Endothelial cell (in vitro differentiated cells): ENCODE measurements at places on chromosomes 5 and 9. TPM values are rescaled to one million over a fixed set of nuclear protein-coding genes. Genes with fewer than 3 reads are reported as not detected.
A peak's percentile ranks its signal among the peaks of the same experiment; 100 is the strongest.

ZBTB34 gene
- 22.9 TPM for total RNA-seq

SVEP1 gene
- total RNA-seq = 0.08 TPM

SLC6A19 gene
- total RNA-seq = not detected

PCDHAC2 gene
- 5.2 TPM for total RNA-seq

ZNF483 gene
- 24.0 TPM for total RNA-seq

RASGRF2 gene
- total RNA-seq = 2.5 TPM

SARDH gene
- 5.0 TPM for total RNA-seq

CCDC192 gene
- total RNA-seq = 0.26 TPM

ARSI gene
- total RNA-seq = 3.8 TPM

TRAF2 gene
- total RNA-seq = 21.7 TPM

ADRB2 gene
- total RNA-seq = 0.36 TPM

PCDHA7 gene
- 2.9 TPM for total RNA-seq

ZMAT2 gene
- 51.0 TPM for total RNA-seq

GRCh38 chr9:69932901-69933300 is 110.7 kb upstream of the MAMDC2 start:
- no peak for DNase-seq
- H3K27ac ChIP-seq = no peak overlapping the region
- peaks cover 5% of the 10 kb centered on the region for H3K36me3 ChIP-seq
- no peak overlapping the region for H3K4me3 ChIP-seq
- peaks cover 4% of the 10 kb centered on the region for H3K27me3 ChIP-seq

DNA sequence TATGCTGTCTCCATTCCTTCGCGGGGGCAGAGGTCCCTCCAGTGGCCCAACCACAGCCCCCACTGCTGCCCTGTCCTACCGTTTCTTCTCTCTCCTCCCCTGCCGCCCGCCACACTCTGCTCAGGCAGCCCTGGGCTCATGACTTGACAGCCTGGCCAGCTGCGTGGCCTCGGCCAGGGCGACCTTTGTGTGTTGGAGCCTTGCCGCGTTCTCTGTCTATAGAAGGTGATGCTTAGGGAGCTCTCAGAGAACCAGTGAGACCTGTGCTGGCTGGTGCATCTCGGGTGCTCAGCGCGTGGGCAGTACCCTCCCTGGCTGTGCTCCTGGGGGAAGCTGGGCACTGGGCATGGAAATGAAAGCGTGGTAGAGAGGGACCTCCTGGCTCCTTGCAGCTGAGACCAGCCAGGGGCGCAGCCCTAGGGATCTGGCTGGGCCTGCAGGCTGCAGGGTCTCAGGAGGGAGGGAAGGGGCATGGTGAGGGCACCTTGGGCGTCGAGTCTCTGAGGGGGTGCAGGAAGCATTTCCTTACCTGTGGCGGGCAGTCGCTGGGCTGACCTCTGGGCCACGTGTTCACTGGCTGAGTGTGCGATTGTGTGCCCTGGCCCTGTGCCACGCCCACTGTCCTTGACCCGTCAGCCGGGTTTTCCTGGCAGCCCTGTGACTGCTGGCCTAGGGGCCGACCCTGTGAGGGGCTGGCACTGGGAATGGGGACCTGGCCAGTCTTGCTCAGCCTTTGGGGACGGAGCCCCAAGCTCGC is 50.3 kb downstream of the RXRA start:
- no peak overlapping the region for H3K4me3 ChIP-seq
- no peaks in the 10 kb centered on the region for H3K36me3 ChIP-seq
- H3K27me3 ChIP-seq = peaks cover 15% of the 10 kb centered on the region
- H3K27ac ChIP-seq = no peak overlapping the region

GRCh38 chr5:58188262-58188651 is 271.6 kb downstream of the PLK2 start:
- H3K27me3 ChIP-seq = no peaks in the 10 kb centered on the region
- no peak for DNase-seq
- no peak overlapping the region for H3K4me3 ChIP-seq
- H3K36me3 ChIP-seq = no peaks in the 10 kb centered on the region
- H3K4me1 ChIP-seq = peaks cover 11% of the 10 kb centered on the region
- H3K27ac ChIP-seq = no peak overlapping the region

GRCh38 chr5:171610686-171611085 is 174.9 kb upstream of the SMIM23 start:
- H3K36me3 ChIP-seq = no peaks in the 10 kb centered on the region
- H3K27ac ChIP-seq = no peak overlapping the region
- DNase-seq = no peak
- H3K4me3 ChIP-seq = no peak overlapping the region

- H3K27ac ChIP-seq = no peak overlapping the region
- no peaks in the 10 kb centered on the region for H3K36me3 ChIP-seq
- no peak for DNase-seq
- H3K4me1 ChIP-seq = no peaks in the 10 kb centered on the region
These were observed 29.8 kb upstream of the GNE start for GRCh38 chr9:36288070-36288469.

GRCh38 chr9:100661668-100662067 is 83.8 kb downstream of the CAVIN4 start:
- no peak for DNase-seq
- peaks cover 4% of the 10 kb centered on the region for H3K27me3 ChIP-seq
- peaks cover 12% of the 10 kb centered on the region for H3K36me3 ChIP-seq
- H3K27ac ChIP-seq = no peak overlapping the region
- no peak overlapping the region for H3K4me3 ChIP-seq

DNA sequence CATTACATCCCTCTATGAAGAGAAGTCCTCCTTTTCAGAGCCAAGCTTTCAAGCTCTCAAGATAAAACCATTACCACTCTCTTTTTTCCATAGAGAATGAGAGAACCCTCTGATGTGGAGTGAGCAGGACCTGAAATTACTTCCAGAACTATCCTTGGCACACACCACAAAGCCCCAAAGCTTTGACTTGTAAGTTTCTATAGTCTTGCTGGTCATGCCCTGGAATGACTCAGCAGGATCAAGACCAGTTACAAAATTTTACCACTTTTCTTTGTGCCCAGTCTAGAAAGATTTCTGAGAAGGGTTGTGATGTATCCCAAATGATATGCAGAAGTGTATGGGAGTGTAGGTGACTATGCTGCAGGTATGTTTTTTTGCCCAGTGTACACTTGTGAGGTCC is 760.6 kb downstream of the TLE1 start:
- no peaks in the 10 kb centered on the region for H3K4me1 ChIP-seq
- H3K36me3 ChIP-seq = no peaks in the 10 kb centered on the region
- no peak for DNase-seq
- H3K4me3 ChIP-seq = no peak overlapping the region
- no peaks in the 10 kb centered on the region for H3K27me3 ChIP-seq

DNA sequence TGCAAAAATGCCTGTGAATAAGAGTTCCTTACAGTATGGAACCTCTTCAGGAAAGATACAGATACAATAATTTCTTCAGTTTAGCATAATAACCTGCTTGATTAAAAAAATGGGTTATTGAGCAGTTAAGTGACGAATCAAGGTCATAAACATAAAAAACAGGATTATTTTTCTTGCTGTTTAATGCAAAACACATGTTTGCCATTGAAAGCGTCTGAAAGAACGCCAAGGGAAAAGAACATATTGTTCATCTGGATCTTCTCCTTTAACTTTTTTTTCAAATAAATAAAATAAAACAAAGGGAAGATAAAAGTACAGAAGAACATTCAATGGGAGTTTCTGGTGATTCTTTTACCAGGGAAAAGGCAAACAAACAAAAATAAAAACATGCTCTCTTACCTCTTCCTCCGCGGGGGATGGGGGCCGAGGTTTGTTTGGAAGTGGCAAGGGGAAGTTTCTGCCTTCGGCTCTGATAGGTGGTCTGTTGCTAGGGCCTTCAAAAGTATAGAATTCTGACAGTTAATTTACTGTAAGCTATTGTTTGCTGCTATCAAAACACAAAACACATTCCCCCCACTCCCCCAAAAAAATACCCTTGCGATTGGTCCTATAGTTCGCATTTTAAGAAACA is 20.1 kb downstream of the C5orf58 start:
- H3K27me3 ChIP-seq = peaks cover 2% of the 10 kb centered on the region
- peaks cover 9% of the 10 kb centered on the region for H3K36me3 ChIP-seq
- peak overlapping the region; percentile 67 for H3K27ac ChIP-seq
- peaks cover 15% of the 10 kb centered on the region for H3K4me1 ChIP-seq
- DNase-seq = peak; percentile 26

- no peaks in the 10 kb centered on the region for H3K27me3 ChIP-seq
- H3K4me1 ChIP-seq = peaks cover 4% of the 10 kb centered on the region
- H3K4me3 ChIP-seq = no peak overlapping the region
- no peak for DNase-seq
- no peaks in the 10 kb centered on the region for H3K36me3 ChIP-seq
- H3K27ac ChIP-seq = no peak overlapping the region
These were observed 362.0 kb downstream of the SPOCK1 start for GRCh38 chr5:137136991-137137632.

DNA sequence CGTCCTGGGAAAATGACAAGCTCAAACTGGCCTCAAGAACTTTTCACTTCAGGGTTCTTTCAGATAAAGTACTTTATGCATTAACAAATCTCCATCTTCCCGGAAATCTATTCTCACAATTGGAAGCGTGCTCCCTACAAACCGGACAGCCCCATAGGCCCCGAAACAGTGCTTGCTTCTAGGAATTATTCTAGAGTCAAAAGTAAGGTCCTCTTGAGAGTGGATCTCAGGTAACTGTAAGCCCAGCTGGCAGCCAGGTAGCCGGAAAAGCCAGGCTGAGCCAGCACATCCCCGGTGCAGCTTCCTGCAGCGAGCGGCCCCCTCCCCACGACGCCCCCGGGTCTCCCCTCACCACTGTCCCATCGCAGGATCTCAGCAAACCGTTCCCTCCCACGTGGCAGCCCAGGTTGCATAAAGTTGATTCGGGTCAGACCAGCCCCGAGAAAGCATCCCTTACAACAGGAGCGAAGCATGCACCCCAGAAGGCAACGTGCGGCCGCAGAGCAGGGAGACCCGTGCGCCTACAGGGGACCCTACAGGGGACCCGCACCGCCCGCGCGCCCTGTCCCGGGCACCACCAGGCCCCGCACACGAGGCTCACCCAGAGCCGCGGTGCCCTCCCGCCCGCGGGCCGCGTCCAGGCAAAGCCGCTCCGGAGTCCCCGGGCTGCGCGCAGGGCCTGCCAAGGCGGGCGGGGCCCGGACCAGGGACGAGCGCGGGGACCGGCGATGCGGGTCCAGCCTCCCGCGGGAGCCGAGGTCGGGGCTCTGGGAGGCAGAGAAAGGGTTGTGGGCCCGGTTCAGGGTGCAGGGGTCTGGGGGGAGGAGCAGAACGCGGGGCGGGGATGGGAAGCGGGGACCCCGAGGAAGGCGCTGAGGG is 920 bp downstream of the LPCAT1 start:
- H3K27me3 ChIP-seq = peaks cover 7% of the 10 kb centered on the region
- peaks cover 11% of the 10 kb centered on the region for H3K4me1 ChIP-seq
- peaks cover 4% of the 10 kb centered on the region for H3K36me3 ChIP-seq

DNA sequence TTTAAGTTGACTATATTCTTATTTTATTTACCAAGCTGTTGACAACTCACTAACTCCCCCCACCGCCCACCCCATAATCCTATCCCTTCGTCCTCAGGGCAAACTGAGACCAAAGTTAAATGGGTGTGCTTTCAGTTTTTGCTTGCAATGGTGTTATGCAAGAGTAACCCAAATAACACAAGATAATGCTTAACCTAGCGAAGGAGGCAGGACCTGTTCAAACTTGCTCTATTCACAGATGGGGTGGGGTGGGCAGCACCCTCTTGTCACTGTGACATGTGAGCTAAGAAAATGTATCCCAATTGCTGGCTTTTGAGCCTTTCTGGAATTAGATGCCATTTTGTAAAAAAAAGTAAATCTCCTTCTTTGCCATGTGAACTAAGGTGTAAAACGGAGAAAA is 40.4 kb downstream of the GLIS3 start:
- H3K27ac ChIP-seq = no peak overlapping the region
- H3K27me3 ChIP-seq = no peaks in the 10 kb centered on the region
- DNase-seq = no peak
- no peak overlapping the region for H3K4me3 ChIP-seq
- H3K36me3 ChIP-seq = no peaks in the 10 kb centered on the region
- H3K4me1 ChIP-seq = no peaks in the 10 kb centered on the region

DNA sequence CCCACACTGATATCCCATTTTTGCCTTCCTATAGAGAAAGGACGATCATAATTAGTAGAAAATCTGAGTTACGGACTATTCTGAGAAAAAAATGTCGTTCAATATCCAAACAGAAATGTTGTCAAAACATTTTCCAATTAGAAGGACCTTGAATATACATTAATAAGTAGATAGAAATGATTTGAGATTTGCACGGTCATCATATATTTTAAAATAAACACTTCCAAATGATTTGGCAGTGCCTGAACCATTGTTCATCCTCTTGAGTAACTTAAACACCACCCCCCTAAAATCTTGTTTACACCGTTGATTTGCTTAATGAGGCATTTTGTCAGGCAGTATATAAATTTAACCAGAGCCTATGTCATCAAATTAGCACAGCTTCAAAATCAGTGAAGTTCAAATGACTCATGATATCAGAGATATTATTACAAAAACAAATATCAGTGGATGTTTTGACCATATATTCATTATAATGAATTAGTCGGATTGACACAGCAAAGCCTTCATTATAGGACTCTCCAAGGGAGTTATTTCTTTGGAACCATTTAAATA is 105.0 kb downstream of the ACTL7B start:
- no peaks in the 10 kb centered on the region for H3K36me3 ChIP-seq
- H3K4me3 ChIP-seq = no peak overlapping the region
- H3K27ac ChIP-seq = no peak overlapping the region
- no peak for DNase-seq

DNA sequence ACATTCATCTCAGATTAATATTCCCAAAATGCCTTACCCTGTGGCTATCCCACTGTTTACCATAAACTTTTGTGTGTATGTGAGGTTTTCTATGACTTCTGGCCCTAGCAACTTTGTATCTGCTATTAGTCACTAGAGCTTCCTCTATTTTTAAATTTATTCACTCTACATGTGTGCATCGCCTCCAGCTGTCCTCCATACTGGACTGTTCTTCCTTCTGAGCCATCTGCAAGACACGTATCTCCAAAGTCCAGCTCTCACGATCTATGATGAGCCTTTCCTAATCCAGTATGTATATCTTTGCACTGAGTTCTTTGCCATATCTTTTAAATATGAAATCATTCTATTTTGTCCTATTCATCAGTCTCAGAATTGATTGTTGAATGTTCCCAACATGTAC is 1.7 kb upstream of the GNG10 start:
- H3K27ac ChIP-seq = no peak overlapping the region
- H3K27me3 ChIP-seq = peaks cover 14% of the 10 kb centered on the region
- H3K4me1 ChIP-seq = peaks cover 19% of the 10 kb centered on the region
- H3K36me3 ChIP-seq = no peaks in the 10 kb centered on the region

GRCh38 chr5:141420855-141421488 is at the start of gene PCDHGA11:
Gene PCDHGA11, plus strand, starts transcription at chr5:141421051. Its CDS starts 177 bp downstream, at chr5:141421228.
- H3K4me3 ChIP-seq = peak within 1 kb of the TSS; percentile 89
- peaks cover 70% of the 10 kb centered on the region for H3K36me3 ChIP-seq
- no peak within 1 kb of the TSS for H3K27ac ChIP-seq
- H3K4me1 ChIP-seq = peaks cover 21% of the 10 kb centered on the region

DNA sequence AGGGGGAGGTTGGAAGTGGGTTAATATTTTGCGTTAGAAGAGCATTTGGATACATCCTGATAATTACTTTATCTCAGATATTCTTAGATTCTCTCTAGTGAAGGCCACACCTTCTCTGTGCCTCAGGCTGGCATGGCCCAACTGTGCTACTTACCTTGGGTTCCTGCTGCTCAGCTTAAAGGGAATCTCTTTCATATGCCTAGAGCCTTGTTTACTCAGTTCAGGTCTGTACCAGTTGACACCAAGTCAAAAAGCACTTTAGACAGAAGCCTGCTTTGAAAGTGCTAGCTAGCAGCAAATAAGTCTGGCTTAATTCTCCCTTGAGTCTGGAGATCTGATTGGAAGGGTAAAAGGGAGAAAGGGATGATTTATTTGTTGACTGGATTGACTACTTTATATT is 74.8 kb downstream of the GHR start:
- no peak overlapping the region for H3K4me3 ChIP-seq
- no peaks in the 10 kb centered on the region for H3K36me3 ChIP-seq
- H3K27ac ChIP-seq = no peak overlapping the region
- no peak for DNase-seq
- no peaks in the 10 kb centered on the region for H3K27me3 ChIP-seq
